Transverse colon (tissue), 4 donors: ENCODE measurements at places on chromosomes 4 and X.

DNA sequence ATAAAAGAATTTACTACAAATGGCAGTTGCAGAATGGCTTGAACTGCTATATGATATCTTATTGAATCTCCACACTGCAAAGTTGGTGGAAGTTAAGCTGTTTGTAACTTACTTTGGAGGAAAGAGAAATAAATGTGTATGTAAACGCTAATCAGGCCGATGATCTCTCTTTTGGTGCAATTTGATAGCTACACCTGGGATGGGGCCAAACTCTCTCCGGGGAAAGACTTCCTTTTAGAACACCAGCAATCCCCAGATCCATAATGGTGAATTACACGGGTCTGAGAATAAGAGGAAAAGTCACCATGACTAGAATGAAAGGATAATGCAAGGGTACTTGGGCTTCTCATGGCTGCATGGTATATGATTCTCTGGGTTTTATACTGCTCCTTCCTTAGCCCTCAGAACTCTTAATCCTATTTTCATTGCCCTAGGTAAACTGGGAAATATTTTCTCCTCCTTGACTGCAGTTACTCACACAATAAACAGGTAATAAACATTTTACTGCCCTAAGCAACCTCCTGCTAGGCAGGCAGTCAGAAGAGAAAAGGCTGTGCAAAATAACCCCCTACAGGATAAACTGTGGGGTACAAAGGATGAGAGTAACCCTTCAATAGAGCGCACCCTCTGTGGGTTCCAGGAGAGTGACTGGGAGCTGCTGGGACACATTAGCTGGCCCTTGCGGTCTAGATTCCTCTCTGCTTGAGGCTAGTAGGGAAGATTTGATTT lies 109.3 kb downstream of the MGST2 start:
- no peak overlapping the region for H3K27ac ChIP-seq
- H3K4me3 ChIP-seq, result no peak overlapping the region
- H3K27me3 ChIP-seq, result no peaks in the 10 kb centered on the region
- H3K4me1 ChIP-seq, result no peaks in the 10 kb centered on the region
- no peaks in the 10 kb centered on the region for H3K36me3 ChIP-seq

- no peak overlapping the region for H3K4me3 ChIP-seq
- H3K36me3 ChIP-seq, result no peaks in the 10 kb centered on the region
- H3K27me3 ChIP-seq, result no peaks in the 10 kb centered on the region
- DNase-seq, result no peak
These were observed 4.0 kb downstream of the TRPC5 start for GRCh38 chrX:112078606-112079005.

DNA sequence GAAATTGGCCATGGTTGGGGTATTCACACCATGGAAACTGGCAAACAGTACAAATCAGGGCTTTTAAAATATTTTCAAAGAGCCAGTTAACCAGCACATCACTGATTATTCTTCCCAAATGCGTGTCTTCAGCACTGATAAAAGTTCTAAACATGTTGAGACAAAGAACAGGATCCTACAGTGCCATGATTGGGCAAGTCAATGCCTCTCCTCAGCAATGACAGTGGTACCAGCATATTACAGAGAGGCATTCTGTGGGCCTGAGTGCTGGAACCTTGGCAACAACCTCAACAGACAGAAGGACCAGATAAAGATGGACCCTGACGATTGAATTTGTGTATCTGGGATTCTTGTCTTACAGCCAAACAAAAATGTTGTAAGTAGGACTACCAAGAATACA lies 108.9 kb downstream of the EFHC2 start:
- H3K4me3 ChIP-seq, result no peak overlapping the region
- no peaks in the 10 kb centered on the region for H3K36me3 ChIP-seq
- H3K4me1 ChIP-seq, result no peaks in the 10 kb centered on the region
- H3K27me3 ChIP-seq, result no peaks in the 10 kb centered on the region
- DNase-seq, result no peak

DNA sequence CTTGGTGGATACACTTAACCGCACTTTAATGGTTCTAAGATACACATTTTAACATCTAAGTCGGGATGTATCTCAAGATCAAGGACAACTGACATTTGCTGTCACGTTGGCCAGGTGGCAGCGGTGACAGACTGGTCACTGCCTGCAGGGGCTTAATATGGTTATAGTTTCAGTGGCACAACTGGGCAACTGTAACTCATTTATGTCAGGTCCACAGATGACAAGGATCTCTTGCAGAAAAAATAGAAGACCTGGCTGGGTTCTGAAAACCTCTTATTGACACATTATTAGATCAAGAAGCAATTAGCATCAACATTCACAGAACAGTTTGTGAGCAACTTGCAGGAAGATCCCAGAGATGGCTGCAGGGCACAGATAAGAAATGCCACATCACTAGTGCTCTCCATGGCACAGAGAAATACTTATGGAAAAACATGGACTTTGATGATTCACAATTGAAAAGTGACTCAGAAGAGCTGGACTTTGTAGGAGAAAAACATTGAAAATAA lies 99.6 kb upstream of the SORBS2 start:
- no peak for DNase-seq
- peaks cover 9% of the 10 kb centered on the region for H3K4me1 ChIP-seq
- no peaks in the 10 kb centered on the region for H3K27me3 ChIP-seq
- no peaks in the 10 kb centered on the region for H3K36me3 ChIP-seq
- H3K4me3 ChIP-seq, result no peak overlapping the region
- H3K27ac ChIP-seq, result no peak overlapping the region

GRCh38 chrX:40092808-40093435 lies 4.8 kb downstream of the BCOR start:
- DNase-seq, result no peak
- H3K27ac ChIP-seq, result no peak overlapping the region
- no peak overlapping the region for H3K4me3 ChIP-seq
- H3K27me3 ChIP-seq, result no peaks in the 10 kb centered on the region

- H3K4me1 ChIP-seq, result peaks cover 5% of the 10 kb centered on the region
- H3K36me3 ChIP-seq, result no peaks in the 10 kb centered on the region
- H3K27ac ChIP-seq, result no peak overlapping the region
- DNase-seq, result no peak
- H3K27me3 ChIP-seq, result no peaks in the 10 kb centered on the region
- no peak overlapping the region for H3K4me3 ChIP-seq
These were observed 48.7 kb upstream of the ABCG2 start for GRCh38 chr4:88207171-88207570.

- no peak overlapping the region for H3K27ac ChIP-seq
- no peak for DNase-seq
- H3K4me3 ChIP-seq, result no peak overlapping the region
- no peaks in the 10 kb centered on the region for H3K36me3 ChIP-seq
- H3K27me3 ChIP-seq, result no peaks in the 10 kb centered on the region
These were observed 24.2 kb downstream of the CHST7 start for GRCh38 chrX:46597771-46598170.

DNA sequence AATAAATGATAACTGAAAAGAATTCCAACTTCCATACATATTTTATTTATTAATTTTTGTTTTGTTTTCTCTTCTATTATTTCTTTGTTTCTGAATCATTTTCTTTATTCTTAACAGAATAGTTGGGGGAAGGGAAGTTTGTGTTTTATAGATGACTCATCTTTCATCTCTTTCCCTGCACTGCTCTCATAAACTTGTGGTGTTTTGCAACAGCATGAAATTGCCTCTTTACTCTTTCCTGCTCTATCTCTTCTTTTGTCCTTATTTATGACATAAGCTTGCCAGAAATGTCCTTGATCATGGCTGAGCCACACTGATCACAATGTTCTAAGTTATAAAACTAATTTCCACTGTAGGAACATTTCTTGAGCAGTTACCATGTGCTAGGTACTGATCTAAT lies 22.3 kb downstream of the QRFPR start:
- H3K4me3 ChIP-seq, result no peak overlapping the region
- no peak for DNase-seq
- H3K36me3 ChIP-seq, result no peaks in the 10 kb centered on the region
- no peaks in the 10 kb centered on the region for H3K4me1 ChIP-seq
- H3K27ac ChIP-seq, result no peak overlapping the region
- H3K27me3 ChIP-seq, result no peaks in the 10 kb centered on the region

DNA sequence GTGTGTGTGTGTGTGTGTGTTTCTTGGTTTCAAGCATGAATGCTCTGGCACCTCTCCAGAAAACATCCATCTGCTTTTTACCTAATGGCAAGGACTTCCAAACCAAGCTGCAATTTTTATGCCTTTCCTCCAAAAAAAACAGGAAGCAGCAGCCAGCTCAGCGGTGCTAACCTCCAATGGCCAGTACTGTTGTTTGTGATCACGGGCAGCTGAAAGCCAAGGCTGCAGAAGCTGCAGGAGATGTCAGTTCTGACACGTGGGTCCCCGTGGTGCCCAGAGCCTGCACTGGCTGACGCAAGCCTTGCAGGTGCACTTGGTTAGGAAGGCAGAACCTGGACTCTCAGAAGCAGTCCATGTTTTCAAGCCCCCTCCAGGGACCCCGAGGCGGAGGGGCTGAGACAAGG lies 313.6 kb upstream of the DDX53 start:
- no peaks in the 10 kb centered on the region for H3K36me3 ChIP-seq
- no peaks in the 10 kb centered on the region for H3K4me1 ChIP-seq
- no peak overlapping the region for H3K27ac ChIP-seq
- no peaks in the 10 kb centered on the region for H3K27me3 ChIP-seq

DNA sequence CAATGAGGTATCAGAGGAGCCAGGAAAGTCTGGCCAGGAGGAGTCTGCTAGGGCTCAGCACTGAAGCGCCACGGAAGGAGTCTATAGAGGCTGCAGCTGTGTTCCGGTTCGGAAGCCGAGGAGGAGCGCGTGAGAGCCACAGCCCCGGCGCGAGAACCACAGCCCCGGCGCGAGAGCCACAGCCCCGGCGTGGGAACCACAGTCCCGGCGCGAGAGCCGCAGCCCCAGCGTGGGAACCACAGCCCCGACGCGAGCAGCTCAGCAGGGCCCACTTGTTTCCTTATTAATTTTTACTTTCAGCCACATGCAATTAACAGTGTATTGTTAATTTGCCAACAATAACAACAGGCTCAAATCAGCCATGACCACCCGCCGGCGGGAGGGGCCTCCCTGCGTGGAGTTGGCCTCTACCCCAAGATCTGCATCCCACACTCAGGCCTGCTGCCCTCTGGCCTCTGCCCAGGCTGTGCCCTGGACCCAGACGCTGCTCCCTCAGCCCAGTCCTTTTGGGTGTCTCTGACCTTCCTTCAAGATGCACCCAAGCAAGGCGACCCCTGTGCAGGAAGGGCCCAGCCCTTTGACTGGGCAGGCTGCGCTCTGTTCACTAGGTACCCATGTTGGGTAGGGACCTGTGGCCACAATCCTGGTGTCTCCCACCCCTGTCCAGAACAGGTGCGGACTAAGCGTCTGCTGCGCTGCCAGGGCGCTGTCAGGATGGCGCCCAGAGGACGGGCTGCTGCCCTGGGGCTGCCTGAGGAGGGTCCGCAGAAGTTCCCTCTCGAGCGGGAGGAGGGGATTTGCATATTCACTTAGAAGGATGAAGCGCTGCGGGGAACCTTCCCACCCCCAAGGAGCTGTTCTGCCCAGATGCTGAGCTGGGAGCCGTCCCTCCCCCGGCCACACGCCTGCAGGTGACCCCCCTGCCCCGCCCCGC lies 113.8 kb downstream of the ADRA2C start:
- DNase-seq, result no peak
- H3K36me3 ChIP-seq, result no peaks in the 10 kb centered on the region
- H3K27ac ChIP-seq, result no peak overlapping the region
- H3K4me3 ChIP-seq, result no peak overlapping the region
- peaks cover 70% of the 10 kb centered on the region for H3K27me3 ChIP-seq
- no peaks in the 10 kb centered on the region for H3K4me1 ChIP-seq

- no peak overlapping the region for H3K4me3 ChIP-seq
- H3K4me1 ChIP-seq, result no peaks in the 10 kb centered on the region
- no peak overlapping the region for H3K27ac ChIP-seq
- H3K36me3 ChIP-seq, result no peaks in the 10 kb centered on the region
These were observed 227.0 kb downstream of the C4orf33 start for GRCh38 chr4:129322920-129323319.

DNA sequence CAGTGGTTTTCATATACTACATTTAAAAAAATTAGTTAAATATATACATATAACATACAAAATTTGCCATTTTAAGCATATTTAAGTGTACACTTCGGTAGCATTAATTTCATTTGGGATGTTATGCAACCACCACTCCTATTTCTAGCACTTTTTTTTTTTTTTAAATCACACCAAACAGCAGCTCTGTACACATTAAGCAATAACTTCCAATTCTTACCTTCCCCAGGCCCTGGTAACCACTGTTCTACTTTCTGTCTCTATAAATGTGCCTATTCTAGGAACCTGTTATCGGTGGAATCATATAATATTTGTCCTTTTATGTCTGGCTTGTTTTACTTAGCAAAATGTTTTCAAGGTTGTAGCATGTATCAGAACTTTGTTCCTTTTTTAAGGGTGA lies 39.1 kb downstream of the TMEM164 start:
- H3K36me3 ChIP-seq, result no peaks in the 10 kb centered on the region
- no peaks in the 10 kb centered on the region for H3K4me1 ChIP-seq
- no peak for DNase-seq
- no peaks in the 10 kb centered on the region for H3K27me3 ChIP-seq
- H3K4me3 ChIP-seq, result no peak overlapping the region

GRCh38 chrX:100512471-100512870 lies 72.3 kb upstream of the TNMD start:
- no peak for DNase-seq
- no peak overlapping the region for H3K27ac ChIP-seq
- no peaks in the 10 kb centered on the region for H3K27me3 ChIP-seq
- no peaks in the 10 kb centered on the region for H3K36me3 ChIP-seq
- H3K4me1 ChIP-seq, result no peaks in the 10 kb centered on the region

- no peaks in the 10 kb centered on the region for H3K27me3 ChIP-seq
- H3K4me3 ChIP-seq, result no peak overlapping the region
- no peak overlapping the region for H3K27ac ChIP-seq
- DNase-seq, result no peak
- no peaks in the 10 kb centered on the region for H3K4me1 ChIP-seq
These were observed 171.4 kb downstream of the GPC3 start for GRCh38 chrX:133813971-133814370.

DNA sequence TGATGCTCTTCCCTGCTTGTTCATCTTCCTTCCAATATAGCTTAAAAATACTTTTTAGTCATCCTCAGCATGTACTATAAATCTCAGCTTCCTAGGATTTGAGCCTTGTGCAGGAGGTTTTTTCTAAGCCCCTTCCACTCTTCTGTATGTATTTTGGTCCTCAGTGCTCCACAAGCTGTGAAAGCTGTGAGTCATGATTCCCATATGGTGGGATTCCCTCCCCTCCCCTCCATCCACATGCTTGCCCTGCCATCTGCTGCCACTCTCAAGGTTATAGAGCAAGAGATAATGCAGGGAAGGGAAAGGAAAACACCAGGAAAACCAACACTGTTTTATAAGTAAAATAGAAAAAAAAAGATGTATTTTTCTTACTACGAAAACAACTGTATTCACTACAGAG lies 58.5 kb upstream of the AP1S2 start:
- H3K27me3 ChIP-seq, result no peaks in the 10 kb centered on the region
- H3K27ac ChIP-seq, result no peak overlapping the region
- H3K36me3 ChIP-seq, result no peaks in the 10 kb centered on the region
- H3K4me3 ChIP-seq, result no peak overlapping the region
- DNase-seq, result no peak
